Caki2 (cell line): ENCODE measurements at places on chromosomes 16 and 17. TPM values are rescaled to one million over a fixed set of nuclear protein-coding genes. Genes with fewer than 3 reads are reported as not detected.

The RCVRN gene
- not detected in 2 replicates for total RNA-seq

The IFT20 gene
- total RNA-seq, result 35.8 and 39.6 TPM in 2 replicates

The CLDN6 gene
- not detected in 2 replicates for total RNA-seq

GRCh38 chr16:57196753-57197152, 10.6 kb downstream of the RSPRY1 start:
- DNase-seq, result no peak

DNA sequence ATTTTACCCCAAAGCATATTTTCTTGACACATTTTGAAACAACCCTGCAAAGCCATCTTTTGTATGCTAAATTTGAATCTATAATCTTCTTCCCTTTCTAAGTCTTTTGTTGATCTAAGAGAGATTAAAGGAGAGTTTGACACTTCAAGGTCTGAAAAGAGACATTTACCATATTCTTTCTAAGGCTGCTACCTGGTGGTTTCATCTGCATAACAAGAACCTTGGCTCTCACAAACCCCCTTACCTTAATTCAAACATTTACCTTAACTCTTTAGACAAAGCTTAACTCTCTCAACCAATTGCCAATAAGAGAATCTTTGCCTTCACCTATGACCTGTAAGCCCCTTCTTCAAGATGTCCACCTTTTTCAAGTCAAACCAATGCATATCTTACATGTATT, 1143.6 kb downstream of the CDH11 start:
- no peak for DNase-seq

DNA sequence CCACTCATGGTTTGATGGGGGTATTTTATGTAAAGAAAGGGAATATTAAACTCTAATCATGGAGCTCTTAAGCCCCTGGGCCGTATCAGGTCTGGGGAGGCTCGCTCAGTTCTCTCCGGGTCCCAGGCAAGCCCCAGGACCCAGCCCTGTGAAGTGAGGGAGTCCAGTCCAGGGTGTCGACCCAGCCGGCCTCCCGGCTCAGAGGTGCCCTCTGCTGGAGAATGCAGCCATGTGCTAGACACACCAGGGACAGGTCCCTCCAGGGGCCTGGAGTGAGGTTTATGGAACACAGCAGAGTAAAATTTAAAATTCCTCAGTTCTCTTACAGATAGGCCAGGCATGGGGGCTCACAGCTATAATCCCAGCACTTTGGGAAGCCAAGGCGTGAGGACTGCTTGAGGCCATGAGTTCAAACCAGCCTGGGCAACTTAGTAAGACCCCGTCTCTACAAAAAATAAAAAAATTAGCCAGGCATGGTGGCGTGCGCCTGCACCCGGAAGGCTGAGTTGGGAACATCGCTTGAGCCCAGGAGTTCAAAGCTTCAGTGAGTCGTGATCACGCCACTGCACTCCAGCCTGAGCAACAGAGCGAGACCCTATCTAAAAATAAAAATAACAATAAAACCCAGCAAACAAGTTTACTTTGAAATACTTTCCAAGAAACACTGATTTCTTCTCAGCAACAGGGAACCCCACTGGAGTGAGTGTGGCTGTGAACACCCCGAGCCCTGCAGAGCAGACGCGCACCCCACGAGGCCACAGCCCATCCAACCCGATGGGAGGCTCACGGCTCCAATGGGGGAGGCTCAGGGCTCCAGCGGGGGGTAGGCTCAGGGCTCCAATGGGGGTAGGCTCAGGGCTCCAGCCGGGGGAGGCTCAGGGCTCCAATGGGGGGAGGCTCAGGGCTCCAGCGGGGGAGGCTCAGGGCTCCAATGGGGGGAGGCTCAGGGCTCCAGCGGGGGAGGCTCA, 72.2 kb downstream of the ZNF778 start:
- peak; percentile 29 for DNase-seq

- no peak for DNase-seq
These were observed 7.5 kb upstream of the KCNG4 start for GRCh38 chr16:84247331-84247730.
